ENCODE measurements at places on chromosomes 2 and 18.

DNA sequence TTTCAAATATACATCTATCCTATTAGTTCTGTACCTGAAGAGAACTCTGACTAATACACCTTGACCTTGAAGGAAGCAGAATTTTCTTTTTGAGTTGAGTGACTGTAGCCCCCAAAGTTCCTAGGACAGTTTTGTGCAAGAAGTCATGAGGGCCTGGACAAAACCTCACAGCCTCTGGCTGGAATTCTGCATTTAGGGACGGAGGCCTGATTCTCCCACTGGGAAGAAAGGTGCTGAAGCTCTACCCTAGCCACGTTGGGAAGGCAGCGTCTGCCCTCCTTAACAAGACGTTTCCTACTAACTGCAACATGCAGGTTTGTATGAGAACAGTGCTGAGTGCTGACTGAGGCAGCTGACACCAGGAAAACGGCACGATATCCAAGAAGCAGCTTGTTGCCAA lies 74.4 kb upstream of the ZCCHC2 start:
- DNase-seq = no peak

DNA sequence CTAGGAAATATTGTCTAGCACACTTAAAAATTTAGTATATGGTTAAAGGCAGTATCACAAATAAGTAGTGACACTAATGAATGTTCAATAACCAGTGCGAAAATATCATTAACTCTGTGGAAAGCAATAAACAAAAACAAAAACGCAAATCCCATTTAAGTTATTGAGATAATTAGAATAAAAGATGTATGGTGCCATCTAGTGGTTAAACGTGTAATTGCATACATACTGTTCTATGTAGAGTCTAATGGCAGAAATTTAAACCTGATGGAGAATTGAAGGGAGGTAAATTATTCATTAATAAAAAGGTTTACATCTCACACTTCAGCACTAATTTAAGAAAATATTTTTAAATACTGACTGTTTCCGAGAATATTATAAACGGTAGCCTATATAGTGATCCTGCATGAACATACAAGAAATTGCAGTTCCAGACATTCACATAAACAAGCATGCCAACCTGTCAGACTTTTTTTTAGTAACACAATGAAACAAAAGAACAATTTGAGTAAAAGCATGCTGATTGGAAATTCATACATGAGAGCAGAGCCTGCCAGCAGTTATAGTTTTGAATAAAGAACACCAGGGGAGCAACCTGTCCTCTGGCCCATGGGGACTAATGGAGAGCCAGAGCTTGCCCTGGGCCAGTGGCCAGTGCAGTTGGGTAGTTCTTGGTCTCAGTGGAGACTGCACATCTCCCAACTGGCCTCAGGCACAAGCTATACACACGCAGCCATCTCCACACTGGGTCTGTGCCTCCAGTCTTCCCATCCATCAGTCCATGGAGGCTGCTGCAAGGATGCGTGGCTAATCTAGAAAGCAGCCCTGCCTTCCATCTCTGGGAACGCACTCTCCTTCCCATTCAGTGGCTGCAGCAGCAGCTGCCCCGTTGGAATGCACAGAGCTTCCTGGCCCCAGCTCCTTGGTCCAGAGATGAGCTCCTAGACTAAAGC lies 28.0 kb downstream of the GCG start:
- DNase-seq = no peak

DNA sequence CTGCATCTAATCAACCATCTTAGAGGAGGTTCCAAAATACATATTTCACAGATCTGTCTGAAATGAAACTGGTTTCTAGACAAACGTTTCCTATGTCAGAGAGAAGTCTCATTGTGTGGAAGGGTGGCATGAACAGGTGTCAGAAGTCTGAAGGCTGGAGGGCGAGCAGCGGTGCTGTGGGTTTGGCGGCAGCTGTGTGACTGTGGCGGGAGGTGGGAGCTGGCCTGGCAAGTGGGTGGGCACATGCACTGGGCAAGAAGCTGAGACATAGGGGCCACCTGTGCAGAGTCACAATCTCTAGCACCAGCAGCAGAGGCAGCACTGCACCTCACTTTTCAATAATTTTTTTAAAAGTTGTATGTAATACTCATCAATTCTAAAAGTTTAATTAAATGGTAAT lies 346.3 kb downstream of the DSC3 start:
- DNase-seq = no peak

DNA sequence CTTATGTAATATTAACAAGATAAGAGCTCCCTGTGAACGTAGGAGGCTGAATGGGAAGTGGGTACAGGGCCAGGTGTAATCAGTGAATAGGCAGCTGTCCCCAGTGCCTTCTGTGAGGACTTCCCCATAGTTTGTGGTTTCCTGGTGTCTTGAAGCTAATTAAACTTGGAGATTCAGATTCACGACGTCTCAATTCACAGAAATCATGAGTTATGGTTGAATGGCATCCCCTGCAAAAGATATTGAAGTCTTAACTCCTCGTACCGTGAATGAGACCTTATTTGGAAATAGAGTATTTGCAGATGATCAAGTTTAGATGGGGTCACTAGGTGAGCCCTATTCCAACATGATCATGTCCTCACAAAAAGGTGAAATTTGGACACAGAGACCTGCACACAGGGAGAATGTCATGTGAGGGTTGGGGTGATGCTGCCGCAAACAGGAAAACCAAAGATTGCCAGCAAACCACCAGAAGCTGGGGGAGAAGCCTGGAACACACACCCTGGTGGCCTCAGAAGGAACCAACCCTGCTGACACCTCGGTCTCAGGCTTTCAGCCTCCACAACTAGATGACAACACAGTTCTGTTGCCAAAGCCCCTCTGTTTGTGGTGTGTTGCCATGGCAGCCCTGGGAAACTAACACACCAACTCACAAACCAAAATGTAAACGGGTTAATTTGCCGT lies 13.2 kb downstream of the ARL4C start:
- DNase-seq = no peak

DNA sequence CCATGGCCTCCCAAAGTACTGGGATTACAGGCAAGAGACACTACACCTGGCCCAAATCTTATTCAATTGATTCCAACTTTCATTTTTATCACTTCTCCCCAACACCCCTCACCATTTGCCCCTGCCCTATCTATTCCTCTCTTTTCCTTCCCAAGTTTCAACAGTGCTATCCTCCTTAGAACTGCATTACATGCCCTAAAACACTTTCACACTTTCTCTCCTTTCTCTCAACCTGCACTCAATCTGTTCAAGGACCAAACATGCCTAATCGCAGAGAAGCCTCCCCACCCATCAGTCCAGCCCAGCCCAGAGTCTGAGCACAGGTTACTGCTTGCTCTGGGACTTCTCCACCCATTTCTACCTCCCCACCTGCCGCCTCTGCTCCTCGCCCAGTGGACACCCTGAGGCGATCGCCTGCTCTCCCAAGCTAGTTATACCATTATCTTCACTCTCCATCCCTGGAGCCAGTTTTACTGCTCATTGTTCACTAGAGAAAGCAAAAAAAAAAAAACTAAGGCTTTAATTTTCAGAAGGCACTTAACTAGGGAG lies 23.7 kb upstream of the DSG1 start:
- no peak for DNase-seq

DNA sequence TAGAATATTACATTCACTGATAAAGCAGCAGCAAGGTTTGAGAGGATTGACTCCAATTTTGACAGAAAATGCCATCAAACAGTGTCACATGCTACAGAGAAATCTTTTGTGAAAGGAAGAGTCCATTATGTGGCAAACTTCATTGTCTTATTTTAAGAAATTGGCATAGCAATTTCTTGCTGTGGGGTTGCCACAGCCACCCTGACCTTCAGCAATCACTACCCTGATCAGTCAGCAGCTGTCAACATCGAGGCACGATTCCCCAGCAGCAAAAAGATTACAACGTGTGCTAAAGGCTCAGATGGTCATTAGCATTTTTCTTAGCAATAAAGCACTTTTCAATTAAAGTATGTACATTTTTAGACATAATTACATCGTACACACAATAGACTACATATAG lies 74.7 kb downstream of the PRKCE start:
- DNase-seq = no peak

DNA sequence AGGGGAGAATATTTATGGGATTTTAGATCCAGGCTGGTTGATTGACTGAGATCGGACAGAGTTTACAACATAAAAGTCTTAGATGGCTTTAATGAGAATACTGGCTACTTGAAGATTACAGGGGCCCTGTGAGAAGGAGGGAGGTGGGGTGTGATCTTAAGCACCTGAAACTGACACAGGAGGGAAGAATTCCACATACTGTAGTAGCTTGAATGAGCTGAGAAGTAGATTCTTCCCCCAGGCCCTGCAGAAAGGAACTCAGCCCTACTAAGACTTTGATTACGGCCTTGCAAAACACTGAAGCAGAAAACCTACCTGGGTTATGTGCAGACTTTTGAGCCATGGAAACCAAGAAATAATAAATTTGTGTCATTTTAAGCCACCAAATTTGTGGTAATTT lies 1062.9 kb upstream of the GYPC start:
- no peak for DNase-seq

- no peak for DNase-seq
Observed at GRCh38 chr2:200380091-200380561, 73.6 kb downstream of the SPATS2L start.

DNA sequence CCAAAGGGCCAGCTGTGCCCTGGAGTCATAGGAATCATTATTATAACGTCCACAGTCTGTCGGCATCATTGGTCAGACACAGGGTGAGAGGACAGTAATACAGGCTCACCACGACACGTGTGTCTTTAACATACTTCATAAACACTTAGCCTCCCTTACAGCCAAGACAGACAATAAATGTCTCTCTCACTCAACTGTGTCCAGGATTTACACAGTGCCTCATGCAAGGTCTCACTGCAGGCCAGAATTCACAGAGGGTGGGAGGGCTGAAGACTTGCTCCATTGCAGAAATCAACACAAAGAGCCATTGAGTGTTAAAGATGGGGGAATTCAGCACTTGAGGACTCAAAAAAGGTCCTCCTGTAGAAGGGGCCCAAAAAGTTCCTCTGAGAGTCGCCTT lies 210.5 kb downstream of the BCL2 start:
- no peak for DNase-seq

GRCh38 chr2:37623406-37623805 lies 48.0 kb downstream of the CDC42EP3 start:
- DNase-seq = no peak

DNA sequence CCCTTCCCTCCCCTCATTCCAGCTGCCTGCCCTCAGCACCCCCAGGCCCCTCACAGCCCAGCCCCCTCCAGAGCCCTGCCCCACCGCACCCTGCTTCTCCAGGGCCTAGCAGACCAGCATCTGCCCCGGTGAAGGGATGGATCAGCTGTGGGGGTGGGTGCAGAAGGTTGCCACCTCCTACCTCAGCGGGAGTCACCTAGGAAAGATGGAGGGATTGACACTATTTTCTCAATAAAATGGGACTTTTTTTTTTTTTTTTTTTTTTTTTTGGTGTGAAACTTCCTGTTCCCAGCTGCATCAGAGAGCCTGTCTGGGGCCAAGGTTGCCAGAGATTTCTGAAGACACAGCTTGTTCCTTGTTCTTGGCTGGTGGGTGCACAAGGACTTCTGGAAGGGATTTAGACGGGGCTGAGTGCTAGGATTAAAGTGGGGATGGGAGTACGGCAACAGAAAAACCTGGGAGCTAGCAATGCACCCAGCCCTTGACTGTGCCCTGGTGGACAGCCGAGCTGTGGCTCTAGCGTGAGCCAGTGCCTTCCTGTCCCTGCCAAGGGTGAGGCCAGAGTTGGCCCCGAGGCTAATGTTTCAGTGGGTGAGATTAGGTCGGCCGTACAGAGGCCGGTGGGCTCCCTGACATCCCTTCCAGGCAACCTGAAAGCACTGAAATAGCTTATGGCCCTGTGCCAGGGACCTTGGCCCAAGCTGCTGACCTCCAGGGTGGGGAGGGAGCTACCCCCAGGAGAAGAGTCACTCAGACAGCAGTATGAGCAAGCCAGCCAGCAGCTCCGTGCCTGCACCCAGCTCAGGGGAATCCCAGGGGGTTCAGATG lies 4.6 kb downstream of the B3GNT7 start:
- DNase-seq = peak; percentile 89

- no peak for DNase-seq
Observed at GRCh38 chr2:2561346-2562095, 230.4 kb upstream of the MYT1L start.

- no peak for DNase-seq
Observed at GRCh38 chr2:65749545-65749944, 317.1 kb upstream of the SPRED2 start.

DNA sequence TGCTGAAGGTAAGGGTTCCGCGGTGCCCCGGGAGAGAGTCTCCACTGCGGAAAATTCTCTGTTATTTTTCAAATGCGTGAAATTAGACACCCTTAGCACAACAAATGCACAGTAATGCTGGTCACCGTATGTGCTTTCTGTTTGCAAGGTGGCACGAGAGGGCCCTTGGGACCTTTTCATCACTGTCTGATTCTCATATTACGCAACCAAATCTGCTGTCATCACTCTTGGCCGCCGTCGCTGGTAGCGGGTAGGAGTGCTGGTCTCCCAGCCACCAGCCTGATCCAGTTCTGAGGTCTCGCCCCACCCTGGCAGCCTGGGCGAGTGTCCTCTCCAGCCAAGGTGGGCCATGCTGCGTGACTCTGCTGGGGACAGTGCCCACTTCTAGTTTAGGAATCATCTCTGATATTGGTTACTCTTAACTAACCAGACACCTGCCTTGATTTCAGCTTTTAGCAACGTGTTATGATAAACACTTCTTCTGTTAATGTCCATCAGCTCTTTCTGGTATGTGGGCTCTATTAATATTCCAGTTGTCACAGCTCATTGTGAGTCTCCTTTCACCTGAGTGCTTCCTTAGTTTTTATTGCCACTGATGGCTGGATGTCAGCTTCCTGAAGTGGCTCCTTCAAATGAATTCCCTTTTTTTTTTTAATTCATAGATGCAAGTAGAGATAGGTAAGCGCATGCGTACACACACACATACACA lies 199.4 kb downstream of the GBX2 start:
- no peak for DNase-seq

DNA sequence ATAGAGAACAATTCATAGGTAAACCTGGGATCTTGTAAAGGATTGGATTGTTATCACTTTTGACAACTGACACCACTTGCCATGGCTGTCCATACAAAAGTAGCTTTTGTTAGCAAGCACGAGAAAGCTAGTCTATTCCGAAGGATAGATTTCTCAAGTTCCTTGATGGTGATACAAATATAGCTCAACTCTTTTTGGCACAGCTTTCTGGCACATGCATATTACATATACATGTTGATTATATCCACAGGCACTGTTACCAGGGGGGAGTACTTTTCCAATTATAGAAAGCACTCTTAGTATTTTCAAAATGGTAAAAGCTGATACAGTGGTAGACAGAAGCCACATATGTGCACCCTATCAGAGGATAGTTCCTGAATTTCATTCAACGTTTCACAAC lies 168.9 kb downstream of the UPP2 start:
- DNase-seq = no peak

- no peak for DNase-seq
Observed at GRCh38 chr18:60322591-60322990, 50.0 kb downstream of the MC4R start.

DNA sequence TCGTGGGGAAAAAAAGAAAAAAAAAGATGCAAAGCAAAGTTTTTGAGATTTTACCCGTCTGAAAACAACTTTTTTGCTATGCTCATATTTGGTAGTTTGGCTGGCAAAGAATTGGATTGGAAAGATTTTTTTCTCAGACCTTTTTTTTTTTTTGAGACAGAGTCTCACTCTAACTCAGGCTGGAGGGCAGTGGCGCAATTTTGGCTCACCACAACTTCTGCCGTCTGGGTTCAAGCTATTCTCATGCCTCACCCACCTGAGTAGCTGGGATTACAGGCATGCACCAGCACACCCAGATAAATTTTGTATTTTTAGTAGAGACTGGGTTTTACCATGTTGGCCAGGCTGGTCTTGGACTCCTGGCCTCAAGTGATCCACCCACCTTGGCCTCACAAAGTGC lies 56.3 kb upstream of the TANC1 start:
- DNase-seq = no peak

- DNase-seq = no peak
Observed at GRCh38 chr2:154720651-154721050, 22.2 kb downstream of the KCNJ3 start.
